ENCODE measurements at places on chromosomes 11 and 22.

DNA sequence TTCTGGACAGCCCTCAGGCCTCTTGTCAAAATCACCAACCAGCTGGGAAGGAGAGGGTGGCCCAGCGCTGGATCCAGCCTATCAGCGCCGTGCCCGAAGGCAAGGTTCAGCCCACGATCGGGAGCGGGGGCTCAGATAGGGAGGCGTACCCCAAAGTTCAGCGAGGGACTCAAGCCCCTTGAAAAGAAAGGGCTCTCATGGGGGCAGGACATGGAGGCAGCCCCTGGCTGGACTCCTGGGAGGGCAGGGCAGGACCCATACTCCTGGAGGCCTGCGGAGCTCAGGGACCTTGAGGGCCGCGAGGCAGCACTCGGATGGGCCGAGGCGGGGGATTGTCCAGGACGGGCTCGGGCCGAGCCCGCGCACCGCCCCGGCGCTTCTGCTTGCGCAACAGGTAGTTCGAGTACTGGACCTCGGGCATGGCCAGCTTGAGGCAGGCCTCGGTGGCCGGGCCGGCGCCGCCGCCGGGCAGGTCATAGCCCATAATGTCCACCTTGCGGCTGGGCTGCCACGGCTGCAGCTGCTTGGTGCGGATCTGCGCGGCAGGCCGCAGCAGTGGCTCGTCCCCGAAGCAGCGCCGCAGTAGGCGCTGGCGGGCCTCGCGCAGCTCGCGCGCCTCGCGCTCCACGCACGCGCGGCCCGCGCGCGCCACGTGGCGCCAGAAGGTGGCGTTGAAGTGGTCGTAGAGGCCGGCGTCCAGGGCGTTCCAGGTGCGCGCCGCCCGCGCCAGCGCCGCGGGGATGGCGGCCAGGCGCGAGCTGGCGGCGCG, 6.5 kb downstream of the GAL3ST3 start:
- DNase-seq = no peak

DNA sequence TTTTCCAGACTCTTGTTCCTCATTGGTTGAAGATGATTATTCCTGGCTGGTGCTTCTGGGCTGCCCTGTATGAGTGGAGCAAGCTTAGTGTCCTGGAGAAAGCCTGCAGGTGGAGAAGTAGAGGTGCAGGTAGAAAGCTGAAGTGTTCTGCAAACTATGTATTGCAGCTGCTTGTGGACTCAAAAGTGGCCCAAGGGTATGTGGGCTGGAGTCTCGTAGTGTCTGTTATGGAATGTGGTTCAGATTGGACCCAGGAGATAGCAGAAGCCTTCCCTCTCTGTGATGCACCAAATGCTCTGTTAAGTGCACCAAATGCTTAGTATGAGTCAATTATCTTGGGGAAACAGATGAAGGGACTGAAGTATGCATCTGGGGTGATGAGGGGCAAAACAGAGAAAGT, 122.8 kb upstream of the CCDC90B start:
- no peak for DNase-seq

DNA sequence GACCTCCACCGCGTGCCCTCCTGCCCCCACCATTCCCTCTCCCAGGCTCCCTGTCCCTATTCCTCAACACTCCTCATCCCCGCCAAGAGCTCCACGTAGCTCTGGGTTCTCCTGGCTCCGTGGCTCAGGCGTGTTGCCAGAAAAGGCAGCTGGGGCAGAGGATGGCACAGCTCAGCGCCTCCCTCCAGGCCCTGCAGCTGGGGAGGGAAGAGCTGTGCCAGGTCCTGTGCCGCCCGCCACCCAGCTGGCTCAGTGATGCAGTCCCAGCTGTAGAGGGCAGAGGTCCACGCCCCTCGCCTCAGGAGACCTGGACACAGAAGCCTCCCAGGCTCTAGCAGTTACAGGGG, 4.2 kb downstream of the ARHGAP1 start:
- DNase-seq = no peak

DNA sequence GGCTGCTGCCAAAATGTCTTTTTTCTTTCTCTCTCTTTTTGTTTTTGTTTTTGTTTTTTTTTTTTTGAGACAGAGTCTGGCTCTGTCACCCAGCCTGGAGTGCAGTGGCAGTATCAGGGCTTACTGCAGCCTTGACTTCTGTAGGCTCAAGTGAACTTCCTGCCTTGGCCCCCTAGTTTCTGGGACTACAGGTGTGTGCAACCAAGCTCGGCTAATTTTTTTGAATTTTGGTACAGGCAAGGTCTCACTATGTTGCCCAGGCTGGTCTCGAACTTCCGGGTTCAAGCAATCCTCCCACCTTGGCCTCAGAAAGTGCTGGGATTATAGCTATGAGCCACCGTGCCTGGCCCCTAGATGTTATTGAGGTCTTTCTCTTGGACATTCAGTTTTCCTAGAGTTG, 2.2 kb upstream of the DDX10 start:
- no peak for DNase-seq

GRCh38 chr11:67274768-67275605, 8.7 kb downstream of the GRK2 start:
- DNase-seq = no peak

DNA sequence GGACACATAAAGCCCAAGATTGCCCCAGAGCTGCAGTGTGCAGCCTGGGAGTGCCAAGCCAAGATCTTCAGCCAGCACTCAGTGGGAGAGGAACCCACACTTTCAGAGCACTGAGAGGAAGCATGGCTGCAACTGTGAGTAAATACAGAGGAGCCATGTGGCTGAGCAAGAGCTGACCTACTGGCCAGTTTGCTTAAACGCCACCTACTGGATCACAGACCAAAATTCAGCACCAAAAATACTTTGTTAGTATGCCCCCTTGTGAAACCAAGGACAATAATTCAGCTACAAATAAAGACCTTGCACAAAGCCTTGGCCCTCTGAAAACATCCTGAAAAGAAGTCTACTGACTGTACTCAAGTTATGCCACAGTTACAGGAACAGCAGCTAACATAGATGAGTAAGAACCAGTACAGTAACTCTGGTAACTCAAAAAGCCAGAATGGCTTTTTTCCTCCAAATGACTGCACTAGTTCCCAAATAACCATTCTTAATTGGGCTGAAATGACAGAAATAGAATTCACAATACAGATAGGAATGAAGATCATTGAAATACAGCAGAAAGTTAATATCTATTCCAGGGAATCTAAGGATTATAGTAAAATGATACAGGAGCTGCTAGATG, 10.1 kb upstream of the OR4A15 start:
- no peak for DNase-seq

- no peak for DNase-seq
Measured at GRCh38 chr22:31929167-31929930, 15.0 kb upstream of the YWHAH start.

DNA sequence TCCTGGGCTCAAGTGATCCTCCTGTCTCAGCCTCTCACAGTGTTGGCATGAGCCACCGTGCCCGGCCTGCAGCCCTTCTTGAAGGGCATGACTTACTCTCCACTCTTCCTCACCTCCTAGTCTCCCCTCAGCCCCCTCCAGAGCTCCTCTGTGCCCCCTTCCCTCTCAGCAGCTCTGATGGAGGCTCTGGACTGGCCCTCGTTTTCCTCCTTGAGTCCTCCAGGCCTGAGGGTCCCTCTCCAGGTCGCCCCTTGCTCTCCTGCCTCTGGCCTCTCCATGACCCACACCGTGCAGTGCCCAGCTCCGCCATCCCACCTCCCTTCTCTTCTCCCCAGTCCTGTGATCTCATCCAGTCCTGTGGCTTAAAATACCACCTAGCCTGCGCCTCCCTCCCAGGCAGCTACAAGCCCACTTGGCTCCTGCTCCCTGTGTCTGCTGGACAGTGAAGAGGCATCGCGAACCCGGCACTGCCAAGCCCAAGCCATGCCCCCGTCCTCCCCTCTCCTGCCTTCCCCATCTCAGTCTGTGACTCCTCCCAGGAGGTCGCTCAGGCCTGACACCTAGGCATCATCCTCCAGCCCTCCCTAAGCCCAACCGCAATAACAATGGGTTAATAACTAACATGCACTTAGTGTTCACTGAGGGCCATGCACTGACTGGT, 11.9 kb downstream of the KCNJ4 start:
- no peak for DNase-seq

- no peak for DNase-seq
Measured at GRCh38 chr11:134516529-134516928, 104.5 kb upstream of the B3GAT1 start.

DNA sequence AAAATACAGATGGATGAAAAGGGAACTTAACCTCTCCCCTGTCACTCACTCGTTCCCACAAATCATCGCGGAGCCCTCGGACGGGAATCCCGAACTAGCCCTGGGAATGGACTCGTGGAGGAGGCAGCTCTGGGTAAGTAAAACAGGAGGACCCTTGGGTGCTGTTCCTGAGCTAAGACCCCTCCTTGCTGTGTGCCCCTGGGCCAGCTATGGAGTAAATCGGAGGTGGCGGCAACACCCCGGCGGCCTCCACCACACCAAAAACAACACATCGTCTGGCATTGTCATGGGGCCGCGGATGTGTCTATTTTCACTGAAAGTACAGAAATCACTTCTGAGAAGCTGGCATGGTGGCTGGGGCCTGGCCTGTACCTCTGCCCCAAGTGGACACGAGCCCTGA, 12.1 kb downstream of the CPT1A start:
- no peak for DNase-seq

- no peak for DNase-seq
Measured at GRCh38 chr11:3154001-3154599, 11.0 kb downstream of the OSBPL5 start.

- DNase-seq = no peak
Measured at GRCh38 chr22:46069521-46070214, 80.7 kb upstream of the PPARA start.

GRCh38 chr22:24723111-24723510, 51.4 kb downstream of the PIWIL3 start:
- DNase-seq = no peak

GRCh38 chr11:101929294-101929915, 13.1 kb upstream of the ANGPTL5 start:
- no peak for DNase-seq

DNA sequence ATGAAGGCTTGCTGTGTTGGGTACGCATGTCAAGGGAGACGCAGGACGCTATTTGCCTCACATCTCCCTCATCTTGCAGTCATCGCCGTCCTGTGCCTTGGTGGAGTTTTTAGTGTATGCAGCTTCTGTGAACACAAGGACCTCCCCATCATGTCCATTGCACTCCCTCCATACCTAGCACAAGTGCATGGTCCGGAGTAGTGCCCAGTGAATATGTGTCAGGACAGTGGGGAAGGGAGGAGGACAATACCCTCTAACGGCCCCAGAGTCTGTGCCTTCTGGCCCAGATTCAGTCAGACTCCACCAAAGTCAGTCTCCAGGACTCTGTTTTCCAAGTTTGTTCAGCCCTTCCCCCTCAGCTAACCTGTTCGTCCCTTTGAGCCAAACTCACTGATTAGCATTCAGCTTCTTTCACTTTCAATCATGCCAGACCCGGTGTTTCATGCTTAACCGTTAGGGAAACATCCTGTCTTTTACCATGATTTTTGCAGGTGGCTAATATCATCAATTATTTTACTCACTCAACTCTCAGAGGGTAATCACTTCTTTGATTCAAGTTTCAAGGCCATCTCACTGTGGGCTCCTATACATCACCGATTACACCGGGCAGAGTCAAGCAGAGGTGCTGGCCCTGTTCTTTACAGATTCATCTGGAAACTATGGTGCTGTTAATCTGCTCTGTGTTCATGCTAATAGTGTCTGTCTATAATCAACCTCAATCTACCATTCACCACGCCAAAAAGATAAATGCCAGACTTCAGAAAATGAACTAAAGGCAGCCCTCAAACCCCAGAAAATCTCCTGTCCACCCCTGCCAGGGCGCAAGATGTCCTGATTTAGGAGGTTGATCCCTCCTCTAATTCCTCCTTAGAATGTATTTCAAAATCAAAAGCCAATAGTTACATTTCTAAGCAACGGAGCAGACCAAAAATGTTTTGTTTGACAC, 156.5 kb downstream of the RRAS2 start:
- no peak for DNase-seq

DNA sequence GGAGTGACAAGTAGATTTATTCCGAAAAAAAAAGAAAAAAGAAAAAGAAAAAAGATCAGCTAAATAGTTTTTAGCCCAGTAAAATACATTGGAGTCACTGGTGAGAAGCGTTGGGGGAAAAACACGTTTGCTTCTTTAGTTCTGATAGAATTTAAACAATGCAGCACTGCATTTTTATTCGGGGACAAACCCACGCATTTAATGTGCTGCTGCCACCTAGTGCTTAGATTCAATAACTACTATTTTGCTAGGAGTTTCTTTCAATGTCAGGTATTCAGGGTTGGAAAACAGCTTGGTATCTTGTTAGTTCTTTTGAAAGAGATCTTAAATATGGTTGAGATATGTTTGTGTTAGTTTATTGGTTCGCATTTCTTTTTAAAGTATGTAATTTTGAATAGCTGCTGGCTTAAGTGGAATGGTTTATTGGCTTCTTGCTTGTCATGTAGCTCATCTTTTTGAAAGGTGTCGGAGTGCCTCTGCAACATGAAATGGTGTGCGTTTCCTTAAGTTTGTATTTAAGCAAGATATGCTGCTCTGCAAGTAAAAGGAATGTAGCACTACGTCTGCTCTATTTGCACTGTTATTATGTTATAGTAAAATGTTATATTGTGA, 41.9 kb downstream of the SVIP start:
- DNase-seq = no peak

DNA sequence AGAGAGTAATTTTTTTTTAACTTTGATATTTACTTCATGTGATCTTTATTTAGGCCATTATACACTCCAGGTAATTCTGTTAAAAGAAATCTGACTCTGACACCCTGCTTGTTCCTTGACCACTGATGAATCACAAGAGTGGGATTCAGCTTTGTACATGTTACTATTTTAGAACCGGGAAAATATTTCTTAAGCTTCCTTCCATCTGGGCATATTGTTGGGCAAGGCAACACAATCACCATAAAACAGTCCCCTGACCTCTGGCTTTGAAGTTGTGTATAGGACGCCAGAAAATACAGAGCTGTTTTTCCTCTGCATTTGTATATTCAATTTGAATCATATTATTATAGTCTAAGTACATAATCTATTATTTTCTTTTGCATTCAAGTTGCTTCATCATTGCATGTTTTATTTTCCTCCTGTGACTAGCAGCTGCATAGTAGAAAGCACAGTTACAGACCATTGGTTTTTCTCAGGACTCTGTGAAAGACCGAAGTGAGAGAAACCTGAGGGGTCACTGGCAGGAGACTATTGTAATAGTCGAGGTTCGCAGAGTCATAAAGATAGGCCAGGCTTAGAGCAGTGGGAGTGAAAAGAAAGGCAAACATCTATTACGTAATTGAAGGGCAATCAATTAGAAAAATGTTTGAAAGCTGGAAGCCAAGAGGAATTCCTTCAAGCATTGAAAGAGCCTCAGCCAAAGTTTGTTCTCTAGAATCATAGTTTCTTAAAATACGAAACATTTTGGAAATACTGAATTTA, 51.8 kb upstream of the SLC36A4 start:
- DNase-seq = no peak
